LoVo (cell line): ENCODE measurements at places on chromosomes 1 and 21.

- DNase-seq: no peak
These were observed 33.1 kb upstream of the GPR157 start for GRCh38 chr1:9161963-9162362.

- DNase-seq: no peak
These were observed 236.4 kb downstream of the SPATA17 start for GRCh38 chr1:217867446-217867995.

- no peak for DNase-seq
These were observed 1.9 kb downstream of the C1orf162 start for GRCh38 chr1:111475701-111476100.

GRCh38 chr1:243409284-243409683 lies 153.4 kb downstream of the SDCCAG8 start:
- no peak for DNase-seq

DNA sequence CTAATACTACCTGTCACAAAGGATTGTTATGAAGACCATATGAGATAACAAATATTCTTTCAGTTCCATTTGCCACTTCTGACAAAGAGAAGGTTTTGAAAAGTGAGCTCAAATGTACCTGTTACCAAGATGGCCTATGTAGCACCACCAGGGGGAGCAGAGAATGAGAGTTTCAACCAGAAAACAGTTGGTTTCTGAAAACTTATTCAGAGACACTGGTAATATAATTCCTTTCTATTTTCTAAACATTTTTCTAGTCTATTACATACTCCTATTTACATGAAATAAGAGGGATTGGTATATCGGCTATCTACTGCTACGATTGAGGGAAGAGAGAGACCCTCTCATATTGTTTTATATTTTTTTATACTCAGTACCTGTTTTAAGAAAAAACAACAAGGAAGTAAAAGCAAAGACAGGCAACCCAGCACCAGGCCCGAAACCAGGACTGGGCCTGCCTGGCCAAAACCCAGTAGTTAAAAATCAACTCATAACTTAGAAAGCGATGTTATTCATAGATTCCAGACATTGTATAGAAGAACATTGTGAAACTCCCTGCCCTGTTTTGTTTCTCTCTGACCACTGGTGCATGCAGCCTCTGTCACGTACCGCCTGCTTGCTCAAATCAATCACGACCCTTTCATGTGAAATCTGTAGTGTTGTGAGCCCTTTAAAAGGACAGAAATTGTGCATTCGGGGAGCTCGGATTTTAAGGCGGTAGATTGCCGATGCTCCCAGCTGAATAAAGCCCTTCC lies 48.3 kb downstream of the IL23R start:
- peak; percentile 13 for DNase-seq

GRCh38 chr1:206023695-206024094 lies at the start of gene CTSE:
CTSE (minus strand) TSS chr1:206023895; CDS start chr1:206023791, 104 bp downstream.
- DNase-seq: peak; percentile 9

- DNase-seq: no peak
These were observed 41.5 kb upstream of the GBP6 start for GRCh38 chr1:89322402-89322801.

DNA sequence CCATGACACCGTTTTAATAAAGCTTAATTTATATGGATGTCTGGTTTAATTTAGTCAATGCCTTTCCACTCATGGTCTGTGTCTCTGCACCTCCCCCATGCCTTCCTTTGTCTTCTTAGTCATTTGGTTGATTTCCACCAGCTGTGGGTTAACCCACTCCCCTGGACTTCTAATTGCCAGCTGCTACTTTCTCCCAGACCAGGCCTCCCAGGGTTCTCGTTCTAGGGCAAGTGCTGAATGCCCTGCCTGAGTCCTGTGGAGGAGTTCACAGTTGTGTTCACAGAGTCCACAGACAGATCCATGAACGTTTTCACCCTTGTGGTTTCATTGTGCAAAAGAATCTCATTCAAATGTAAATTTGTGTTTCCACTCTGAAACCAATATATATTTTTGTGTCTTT lies 243.4 kb downstream of the NUF2 start:
- DNase-seq: no peak

DNA sequence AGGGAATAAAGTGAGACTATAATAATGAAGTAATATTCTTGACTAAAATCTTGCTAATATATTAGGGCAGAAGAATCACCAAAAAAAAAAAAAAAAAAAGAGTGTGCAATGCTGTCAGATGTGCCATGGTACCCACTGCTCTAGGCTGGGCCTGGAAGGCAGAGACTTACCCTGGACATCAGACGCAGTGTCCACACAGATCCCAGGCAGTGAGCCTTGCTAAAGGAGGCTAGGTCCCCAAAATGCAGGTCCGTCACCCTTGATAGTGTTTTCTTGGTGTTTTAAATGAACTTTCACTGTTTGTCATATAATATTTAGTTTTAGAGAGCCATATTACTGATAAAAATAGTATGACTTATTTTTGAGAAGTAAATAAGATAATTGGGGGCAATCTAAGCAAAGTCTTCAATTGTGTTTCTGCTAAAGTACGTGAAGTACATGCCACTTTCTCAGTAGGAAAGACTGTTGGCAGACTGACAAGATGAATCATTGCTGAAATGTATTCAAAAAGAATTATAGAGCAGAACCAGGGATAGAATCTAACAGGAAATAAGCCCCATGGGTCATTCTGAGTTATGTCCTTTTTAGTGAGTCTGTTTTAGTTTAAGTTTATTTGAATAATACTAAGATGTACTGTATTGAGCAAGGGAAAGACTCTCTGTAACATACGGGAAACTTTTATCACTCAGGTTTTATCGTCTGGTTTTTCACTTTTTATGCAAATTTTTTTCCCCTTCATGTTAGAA lies 74.6 kb upstream of the PDC start:
- DNase-seq: peak; percentile 36

DNA sequence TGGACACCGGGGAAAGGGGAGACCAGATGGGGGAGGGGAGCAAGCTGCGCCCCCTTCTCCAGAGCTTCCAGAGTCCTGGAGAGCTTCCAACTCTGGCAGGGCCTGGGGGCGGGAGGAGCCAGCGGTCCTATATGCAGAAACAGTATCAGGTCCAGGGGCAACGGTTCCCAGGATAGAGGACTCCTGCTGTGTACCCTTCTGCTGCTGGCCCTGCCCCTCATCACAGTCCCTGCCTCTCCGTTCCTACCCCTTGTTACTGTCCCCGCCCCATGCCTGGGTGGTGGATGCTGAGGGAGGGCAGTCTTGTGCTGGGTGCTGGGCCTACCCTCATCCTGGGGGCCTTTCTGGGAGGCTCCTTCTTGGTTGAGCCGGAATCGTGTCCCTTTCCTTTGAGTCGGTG lies 19.2 kb upstream of the PEX10 start:
- no peak for DNase-seq

- DNase-seq: peak; percentile 61
These were observed at the start of gene DENND1B for GRCh38 chr1:197775282-197776262. DENND1B (minus strand) TSS chr1:197775480; CDS start chr1:197775155, 325 bp downstream.

DNA sequence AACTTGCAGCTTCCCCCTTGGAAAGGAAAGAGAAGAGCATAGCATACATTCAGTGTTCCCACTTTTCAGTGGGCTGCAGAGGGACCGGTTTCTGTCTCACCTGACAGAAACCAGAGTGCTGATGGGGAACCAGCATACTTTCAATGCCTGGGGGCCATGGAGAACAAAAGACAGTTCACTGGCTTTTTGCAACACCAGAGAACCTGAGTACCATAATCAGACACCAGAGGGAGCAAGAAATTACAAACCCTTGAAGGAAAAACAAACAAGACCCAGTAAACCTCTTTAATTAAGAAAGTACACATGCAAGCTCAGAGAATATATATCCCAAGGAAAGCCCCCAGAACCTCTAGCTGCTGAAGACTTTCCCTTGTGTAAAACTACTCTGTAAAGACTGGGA lies 51.1 kb downstream of the CSMD2 start:
- DNase-seq: peak; percentile 17

DNA sequence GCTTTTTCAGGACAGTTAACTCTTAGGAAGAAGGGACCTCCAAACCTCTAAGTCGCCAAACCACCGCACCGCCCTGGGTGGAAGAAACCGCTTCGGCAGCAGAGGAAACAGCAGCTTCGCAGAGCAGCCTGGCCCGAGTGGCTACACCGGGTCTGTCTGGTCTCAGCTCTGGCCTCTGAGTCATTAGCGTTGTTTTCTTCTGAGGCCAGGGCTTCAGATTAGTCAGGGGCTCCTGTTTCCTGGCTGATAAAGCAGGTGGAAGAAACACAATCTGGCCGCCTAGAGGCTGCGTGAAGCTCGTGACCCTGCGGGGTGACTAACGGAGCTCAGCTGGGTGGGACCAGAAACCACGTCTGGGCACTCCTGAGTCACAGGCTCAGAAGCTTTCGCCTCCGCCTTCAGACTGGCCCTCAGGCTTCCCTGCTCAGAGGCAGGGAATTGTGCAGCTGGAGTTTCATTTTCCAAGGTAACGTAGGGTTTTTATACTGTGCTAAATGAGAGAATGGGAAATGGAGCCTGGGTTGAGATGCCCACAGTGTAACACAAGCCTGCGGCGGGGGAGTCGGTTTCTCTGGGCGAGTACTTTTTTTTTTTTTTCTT lies 44.9 kb downstream of the CHAF1B start:
- DNase-seq: peak; percentile 96

DNA sequence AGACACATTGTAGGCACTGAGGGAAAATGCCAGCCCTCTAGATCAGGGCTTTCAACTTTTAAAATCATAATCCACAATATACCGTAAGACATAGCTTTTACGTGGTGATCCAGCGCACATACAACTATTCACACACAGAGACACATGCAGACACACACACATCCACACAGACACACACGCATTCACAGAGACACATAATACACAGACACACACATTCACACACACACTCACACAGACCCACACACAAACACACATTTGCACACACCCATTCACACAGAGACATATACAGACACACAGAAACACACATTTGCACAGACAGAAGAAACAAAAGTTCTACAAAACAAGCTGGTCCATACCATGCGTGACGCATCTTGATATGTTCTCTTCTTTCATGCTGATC lies 244.5 kb downstream of the RHOU start:
- no peak for DNase-seq

DNA sequence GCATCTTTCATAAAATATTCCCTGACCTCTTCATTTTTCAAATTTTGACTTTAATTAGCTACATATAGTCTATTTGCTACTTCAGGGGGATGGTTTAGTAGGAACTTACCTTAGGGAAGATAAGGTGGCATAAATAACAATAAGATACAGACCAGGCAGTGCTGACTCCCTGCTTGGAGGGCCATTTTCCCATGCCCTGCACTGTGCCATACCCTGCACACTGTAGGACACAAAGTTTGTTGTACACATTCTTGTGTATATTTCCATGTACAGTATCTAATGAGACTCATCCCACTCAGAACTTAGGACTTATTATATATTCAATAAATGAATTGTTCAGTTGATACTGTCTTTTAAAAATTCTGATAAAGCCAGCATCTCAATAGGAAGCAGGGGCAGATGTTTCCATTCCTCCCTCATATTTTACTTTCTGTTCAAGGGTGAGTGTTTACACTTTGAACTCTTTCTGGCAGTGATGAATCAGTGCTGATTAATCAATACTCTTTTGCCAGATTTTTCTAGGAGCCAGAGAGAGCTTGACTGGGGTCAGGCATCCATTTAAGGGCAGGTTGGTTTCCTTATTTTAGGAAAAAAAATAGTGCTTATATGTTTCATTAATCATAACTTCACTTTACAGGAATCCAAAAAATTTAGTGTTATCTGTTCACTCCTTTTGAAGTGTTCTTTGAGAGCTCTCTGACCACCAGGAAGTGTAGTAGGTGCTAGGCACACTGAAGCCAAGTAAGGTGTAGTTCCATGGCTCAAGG lies 30.6 kb downstream of the MPZL1 start:
- DNase-seq: no peak

DNA sequence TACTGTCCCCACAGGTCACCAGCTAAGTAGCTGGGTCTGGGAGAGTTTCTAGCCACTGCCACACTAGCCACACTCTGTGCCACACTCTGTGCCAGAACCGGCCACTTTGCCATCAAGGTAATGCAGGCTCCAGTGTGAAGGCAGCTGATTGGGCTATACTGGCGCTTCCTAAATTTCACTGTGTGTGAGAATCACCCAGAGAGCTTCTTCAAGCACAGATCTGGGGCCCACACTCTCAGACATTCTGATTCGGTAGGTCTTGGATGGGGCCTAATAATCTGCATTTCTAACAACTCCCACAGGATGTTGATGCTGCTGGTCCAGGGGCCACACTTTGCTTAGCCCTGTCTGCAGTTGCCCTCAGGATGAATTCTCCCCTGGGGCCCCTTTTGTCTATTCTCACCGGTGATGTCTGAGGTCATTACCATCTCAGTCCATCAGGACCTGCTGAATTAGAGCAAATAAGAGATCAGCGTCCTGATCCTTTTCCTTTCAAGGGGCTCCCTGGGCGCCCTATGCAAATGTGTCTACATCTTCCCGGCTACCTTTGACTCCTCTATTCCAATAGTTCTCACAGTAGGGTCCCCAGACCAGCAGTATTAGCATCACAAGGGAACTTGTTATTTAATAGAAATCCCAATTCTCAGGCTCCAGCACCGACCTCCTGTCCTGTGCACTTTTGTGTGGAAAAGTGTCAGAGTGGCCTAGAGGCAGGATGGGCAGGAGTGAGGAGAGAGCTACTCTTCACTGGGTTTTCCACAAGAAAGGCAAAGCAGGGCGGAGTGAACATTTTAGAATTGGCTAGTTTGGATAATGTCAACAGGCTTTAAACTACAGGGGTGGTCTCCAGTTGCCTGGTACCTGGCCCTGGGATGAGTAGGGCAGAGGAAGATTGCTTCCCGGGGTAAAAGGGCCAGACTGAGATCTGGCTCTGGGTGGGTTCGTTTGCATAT lies 24.7 kb upstream of the LRRN2 start:
- no peak for DNase-seq

GRCh38 chr1:93708734-93709481 lies 27.3 kb upstream of the BCAR3 start:
- DNase-seq: no peak

- DNase-seq: peak; percentile 66
These were observed 210.3 kb downstream of the SLC35F3 start for GRCh38 chr1:234114648-234115307.

GRCh38 chr1:181390410-181391077 lies 92.8 kb upstream of the CACNA1E start:
- no peak for DNase-seq

DNA sequence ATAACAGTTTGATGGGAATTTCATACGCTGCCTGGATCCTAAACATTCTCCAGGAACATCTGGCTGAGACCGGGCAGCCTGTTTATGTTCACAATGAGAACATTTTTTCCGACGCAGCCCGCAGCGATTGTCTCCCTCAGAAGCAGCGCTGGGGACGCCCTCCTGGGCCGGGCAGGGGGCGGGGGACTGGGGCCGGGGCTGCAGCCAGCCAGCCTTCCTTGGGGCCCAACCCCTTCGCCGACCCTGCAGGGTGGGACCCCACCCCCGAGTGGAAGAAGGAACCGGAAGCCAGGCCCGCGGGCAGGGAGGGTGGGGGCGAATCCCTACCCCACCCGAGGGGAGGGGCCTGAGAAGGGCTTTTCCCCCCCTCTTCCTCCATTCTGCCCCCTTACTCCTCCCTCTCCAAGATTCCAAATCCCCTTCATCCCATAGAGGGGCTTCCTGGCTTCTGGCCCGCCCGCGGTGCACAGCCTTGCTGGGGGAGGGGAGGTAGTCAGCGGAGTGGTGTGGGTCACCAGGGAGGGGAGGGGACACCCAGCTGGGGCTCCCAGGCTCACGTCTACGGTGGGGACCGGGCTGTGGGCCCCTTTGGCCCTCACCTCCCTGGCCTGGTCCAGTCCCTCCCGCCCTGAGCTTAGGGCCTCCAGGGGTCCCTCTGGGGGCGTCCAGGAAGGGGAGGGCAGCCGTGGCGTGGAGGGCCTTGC lies 60.6 kb downstream of the WNT9A start:
- DNase-seq: no peak

GRCh38 chr1:231139125-231139649 lies 22.7 kb upstream of the TRIM67 start:
- no peak for DNase-seq
